ENCODE measurements at places on chromosomes 3 and 15. TPM values are rescaled to one million over a fixed set of nuclear protein-coding genes. Genes with fewer than 3 reads are reported as not detected.

CAMK1 gene
- total RNA-seq: 17.1 TPM

TRPM1 gene
- total RNA-seq: not detected

OR4M2 gene
- not detected for total RNA-seq

HYAL1 gene
- 3.1 TPM for total RNA-seq

DNA sequence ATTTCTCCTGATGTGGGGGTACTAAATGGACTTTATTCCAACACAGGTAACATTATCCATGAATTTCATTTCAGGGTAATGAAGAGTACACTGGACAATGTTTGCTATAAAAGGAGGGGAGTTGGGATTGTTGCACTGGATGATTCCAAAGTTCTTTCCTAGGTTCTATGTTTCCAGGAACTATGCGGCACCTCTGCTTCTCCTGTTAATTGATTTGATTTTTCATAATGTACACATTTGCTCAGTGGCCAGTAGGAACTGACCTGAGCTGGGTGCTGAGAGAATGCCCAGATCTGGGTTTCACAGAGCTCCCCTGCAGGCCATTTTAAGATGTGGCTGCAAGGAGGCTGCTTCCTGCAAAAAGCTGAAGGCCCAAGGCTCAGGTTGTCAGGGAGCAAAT lies 171.7 kb downstream of the KLF13 start:
- DNase-seq: no peak

- no peak for DNase-seq
Measured at GRCh38 chr15:100601163-100601562, 821 bp downstream of the LINS1 start.

- DNase-seq: no peak
Measured at GRCh38 chr3:175179055-175179454, 319.9 kb downstream of the NAALADL2 start.

HCLS1 gene
- total RNA-seq: 0.46 TPM

DNA sequence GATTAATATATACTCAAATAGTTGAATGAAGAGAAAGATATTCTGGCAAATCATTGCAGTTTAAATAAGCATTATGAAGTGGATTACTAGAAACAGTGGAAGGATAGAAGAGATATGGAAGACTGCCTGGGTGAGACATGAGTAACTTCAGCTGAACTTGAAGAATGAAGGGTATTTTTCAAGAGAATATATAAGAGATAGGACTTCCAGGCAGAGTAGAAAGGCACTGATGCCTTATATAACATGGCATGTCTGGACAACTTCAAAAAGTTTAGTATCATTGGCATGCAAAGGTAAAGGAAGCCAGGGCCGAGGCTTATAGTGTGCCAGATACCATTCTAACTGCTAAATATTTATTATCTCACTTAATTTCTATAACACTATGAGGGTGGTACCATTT lies 126.5 kb upstream of the SLC7A14 start:
- no peak for DNase-seq
